ENCODE measurements at places on chromosomes 11 and 22.

DNA sequence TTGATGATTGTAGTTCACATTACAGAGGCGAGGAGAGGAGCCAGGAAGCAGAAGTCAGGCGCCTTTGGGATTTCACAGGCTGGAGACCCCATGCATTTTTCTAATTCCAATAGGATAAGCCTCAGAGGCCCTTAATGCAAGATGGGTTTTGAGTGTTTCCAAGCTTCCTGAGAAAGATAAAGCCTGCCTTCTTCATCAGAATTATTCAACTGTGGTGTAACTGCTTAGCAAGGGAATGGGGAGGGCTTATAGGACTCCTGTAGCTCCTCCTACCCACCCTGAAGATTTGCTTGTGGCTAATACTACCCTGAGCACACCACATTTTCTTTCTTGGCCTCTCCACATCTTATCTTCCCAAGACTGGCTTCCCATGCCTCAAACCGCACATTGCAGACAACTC lies 151.1 kb upstream of the ISX start:
- no peak for DNase-seq

GRCh38 chr22:22154040-22154439 lies 90.5 kb upstream of the VPREB1 start:
- no peak for DNase-seq

- no peak for DNase-seq
Observed at GRCh38 chr11:7165911-7166310, 77.1 kb downstream of the RBMXL2 start.

DNA sequence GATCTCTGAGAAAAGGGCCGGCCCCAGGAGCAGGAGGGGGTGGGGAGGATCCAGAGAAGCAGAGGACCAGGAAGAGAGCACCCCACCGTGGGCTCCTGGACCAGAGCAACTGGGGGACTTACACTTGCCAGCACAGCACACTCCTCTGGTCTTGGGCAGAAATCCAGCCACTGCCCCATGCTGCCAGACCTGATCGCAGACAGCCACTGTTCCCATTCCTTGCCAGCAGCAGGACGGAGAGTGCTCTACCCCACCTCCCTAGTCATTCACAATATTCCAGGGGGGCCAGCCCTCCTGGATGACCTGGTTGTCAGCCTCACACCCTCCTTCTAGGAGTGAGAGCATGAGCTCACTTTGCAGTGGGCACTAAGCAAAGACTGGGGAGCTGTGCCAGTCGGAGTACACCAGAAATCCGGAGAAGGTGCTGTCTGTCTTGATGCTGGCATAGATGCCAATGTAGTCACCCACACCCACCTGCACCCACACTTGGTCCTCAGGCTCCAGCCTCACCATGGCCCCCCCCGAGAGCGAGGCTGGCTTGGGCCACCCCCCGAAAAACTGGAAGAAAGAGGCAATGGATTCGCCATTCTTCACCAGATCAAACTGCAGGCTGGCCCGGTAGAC lies 1.6 kb downstream of the C1QTNF5 start:
- no peak for DNase-seq

DNA sequence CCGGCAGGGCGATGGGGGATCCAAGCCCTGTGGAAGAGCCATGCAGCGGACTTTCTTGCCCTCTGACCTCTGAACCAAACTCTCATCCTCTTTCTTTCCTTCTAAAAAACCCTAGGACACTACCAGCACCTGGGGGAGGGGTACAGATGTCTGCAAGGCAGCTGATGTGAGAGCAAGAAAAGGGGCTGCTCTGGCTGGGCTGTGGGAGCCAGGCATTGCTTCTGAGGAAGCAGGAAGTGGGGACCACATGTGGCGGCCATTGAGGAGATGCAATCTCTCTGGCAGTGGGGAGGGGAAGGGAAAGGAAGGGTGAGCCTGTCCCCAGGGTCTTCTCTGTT lies 36.0 kb downstream of the FAM83F start:
- DNase-seq: no peak

- DNase-seq: no peak
Observed at GRCh38 chr11:102196816-102197215, 86.6 kb downstream of the YAP1 start.

GRCh38 chr11:87224486-87224885 lies 186.8 kb downstream of the TMEM135 start:
- DNase-seq: no peak

Measured in stimulated activated CD8-positive, alpha-beta memory T cell treated with anti-CD3 and anti-CD28 coated beads, Interleukin-7, amount 100 ng/mL, for 24 hours (primary cell).